Urothelium cell line (cell line): ENCODE measurements at places on chromosomes 13 and 19.

DNA sequence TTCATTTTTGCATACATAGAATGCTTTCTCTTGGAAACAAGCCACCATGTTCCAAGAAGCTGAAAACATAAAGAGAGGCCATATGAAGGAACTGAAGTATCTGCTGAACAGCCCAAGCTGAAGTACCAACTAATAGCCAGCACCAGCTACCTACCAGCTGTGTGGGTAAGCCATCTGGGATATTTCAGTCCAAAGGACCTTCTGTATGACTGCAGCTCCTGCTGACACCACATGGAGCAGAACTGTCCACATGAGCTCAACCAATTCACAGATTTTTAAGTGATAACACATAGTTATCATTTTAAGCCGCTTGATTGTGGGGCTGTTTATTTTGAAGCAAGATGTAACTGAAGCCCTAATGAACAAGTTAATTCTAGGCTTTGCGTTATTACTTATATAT lies 621.1 kb upstream of the KLHL1 start:
- DNase-seq: no peak

GRCh38 chr13:112726016-112726767 lies 36.4 kb downstream of the ATP11A start:
- DNase-seq: no peak

DNA sequence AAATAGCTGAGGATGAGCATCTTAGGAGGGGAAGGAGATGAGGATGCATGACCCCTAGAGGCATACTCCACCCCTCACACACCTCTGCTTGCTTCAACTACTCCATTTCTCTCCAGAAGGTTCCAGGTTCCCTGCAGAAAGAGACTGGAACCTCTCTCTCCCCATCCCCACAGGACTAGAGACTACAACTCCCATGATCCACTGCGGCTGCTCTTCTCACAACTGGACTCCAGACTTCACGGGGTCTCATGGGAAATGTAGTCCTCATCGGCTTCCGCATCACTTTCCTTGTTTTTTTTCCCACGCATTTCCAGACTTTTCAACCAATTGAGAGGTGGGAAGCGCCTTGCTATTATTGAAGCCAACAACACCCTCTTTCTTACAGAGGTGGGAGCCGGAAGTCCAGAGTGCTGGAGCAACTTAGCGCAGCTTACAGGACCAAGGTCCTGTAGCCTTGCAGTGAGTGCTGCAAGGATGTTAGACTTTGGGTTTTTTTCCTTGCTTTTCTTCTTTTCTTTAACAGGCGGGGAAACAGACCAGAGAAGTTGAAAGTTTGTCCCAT lies 13.9 kb upstream of the CACNG6 start:
- DNase-seq: peak; percentile 69

- no peak for DNase-seq
Observed at GRCh38 chr19:28644169-28644775, 568.7 kb downstream of the UQCRFS1 start.

- DNase-seq: no peak
Observed at GRCh38 chr19:16320987-16321386, 3.6 kb upstream of the KLF2 start.

DNA sequence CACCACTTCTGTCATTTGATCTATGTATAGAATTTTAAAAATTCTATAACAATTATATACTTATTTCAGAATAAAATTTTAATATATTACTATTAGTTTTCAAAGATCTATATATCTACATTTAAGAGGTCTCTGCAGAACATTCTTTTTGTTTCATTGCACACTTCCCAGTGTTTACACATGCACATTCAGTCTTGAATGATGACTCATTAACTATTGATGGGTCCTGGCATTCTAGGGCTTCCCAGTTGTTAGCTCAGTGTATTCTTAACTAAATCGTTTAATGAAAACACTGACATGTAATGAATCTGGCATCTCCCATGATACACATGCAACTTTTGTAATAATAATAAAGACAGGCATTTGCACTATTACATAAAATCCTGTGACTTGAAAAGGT lies 324.6 kb downstream of the KLF12 start:
- DNase-seq: no peak

GRCh38 chr19:40893112-40893511 lies 11.1 kb upstream of the CYP2A7 start:
- DNase-seq: no peak

DNA sequence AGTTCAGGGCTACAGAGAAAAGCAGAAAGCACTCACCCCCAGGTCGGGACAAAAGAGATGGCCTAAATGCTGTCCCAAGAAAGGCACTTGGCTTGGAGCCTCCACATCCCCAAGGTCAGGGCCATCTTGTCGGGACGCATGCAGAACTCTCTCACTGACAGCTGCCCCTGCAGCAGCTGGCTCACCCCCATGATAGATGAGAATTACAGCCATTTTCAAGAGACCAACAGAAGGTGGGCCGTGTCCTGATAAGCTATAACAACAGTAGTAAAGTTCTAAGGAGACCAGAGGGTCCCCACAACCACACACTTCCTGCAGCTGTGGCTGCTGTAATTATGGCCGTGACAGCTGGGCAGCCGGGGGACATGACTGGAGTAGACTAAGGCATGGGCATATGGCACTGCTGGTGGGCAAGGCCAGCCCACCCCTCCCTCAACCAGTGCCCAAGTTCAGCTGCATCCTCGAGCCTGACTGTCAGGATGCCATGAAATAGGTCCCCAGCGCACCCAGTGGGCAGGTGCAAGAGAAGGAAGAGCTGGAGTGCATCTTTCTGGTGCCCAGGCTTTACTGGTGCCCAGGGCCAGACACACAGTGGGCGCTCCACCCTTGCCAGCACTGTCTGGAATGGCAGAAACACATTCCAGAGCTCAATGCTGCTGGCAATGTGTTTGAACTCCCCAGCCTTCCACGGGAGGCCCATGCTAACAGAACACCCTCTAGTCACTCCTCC lies 436.7 kb upstream of the ZNF507 start:
- no peak for DNase-seq
